Mammary epithelial cell (primary cell): ENCODE measurements at places on chromosomes 7 and 10. TPM values are rescaled to one million over a fixed set of nuclear protein-coding genes. Genes with fewer than 3 reads are reported as not detected.

GRCh38 chr10:93703066-93703465 lies 674 bp upstream of the FRA10AC1 start:
- DNase-seq, result no peak

- no peak for DNase-seq
Observed at GRCh38 chr10:126639084-126639483, 31.4 kb downstream of the C10orf90 start.

GRCh38 chr7:113120647-113121046 lies 2.3 kb upstream of the SMIM30 start:
- DNase-seq, result no peak

- no peak for DNase-seq
Observed at GRCh38 chr7:148288592-148289151, 301.9 kb upstream of the C7orf33 start.

- DNase-seq, result no peak
Observed at GRCh38 chr10:11636697-11637303, 25.4 kb upstream of the USP6NL start.

- peak; percentile 32 for DNase-seq
Observed at GRCh38 chr10:128035557-128035973, 90.7 kb downstream of the MKI67 start.

DNA sequence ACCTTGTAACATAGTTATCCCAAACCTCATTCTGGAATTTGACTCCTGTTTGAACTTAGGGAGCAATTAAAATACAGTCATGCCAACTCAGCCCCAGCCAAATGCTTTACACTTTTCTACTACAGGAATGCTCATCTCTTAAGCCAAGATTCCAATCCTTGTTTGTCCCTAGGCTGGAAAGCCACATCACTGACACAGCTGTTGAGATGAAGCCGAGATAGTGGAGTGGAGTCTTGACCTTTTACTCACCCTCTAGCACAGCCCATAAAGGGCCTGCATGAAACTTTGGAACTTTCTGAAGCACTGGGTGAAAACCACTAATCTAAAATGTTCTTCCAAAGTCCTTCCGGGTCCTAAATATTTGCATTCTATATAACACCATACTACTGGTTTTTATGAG lies 247.3 kb downstream of the ETV1 start:
- peak; percentile 44 for DNase-seq

GRCh38 chr10:132963430-132963960 lies 21.1 kb upstream of the CFAP46 start:
- DNase-seq, result no peak

- no peak for DNase-seq
Observed at GRCh38 chr7:27173511-27173955, 587 bp downstream of the HOXA10 start.

- no peak for DNase-seq
Observed at GRCh38 chr7:126445991-126446390, 806.8 kb downstream of the GRM8 start.

DNA sequence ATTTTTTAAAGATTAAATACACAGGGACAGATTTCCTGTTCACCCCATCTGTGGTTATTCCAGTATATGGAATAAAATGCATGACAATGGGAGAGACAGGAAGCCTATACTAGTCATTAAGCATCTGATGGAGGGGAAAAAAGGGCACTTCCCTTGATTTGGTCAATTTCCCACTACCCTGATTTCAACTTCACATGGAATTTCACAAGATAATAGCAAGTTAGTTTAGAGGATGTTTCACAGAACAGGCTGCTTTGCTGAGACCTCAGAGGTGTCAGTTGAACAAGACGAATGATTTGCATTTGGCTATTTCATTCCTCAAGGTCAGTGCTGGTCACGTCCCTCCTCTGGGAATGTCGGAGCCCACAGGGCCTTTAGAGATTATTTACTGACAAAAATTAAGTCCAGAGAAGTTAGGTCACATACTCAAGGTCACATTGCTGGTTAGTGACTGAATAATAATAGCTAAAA lies 4.7 kb upstream of the ITPRIP start:
- no peak for DNase-seq

DNA sequence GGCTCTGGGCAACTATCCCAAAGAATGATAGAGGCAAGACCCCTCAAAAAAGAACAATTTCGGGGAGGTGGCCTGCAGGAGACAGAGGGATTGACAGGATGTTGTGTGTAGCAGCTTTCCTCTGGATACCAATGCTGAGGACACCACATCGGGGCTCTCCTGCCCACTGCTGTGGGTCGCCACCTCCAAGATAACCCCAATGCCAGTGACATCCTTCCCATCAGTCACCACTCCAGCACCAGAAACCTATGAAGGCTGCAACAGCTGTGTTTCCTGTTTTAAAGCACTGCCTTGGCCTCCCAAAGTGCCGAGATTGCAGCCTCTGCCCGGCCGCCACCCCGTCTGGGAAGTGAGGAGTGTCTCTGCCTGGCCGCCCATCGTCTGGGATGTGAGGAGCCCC lies 17.6 kb downstream of the ARHGAP19 start:
- DNase-seq, result no peak

The ANKRD22 gene
- 0.86 and 0.87 TPM in 2 replicates for total RNA-seq

The C10orf88 gene
- total RNA-seq, result 12.3 and 13.5 TPM in 2 replicates

The EBLN1 gene
- total RNA-seq, result not detected in 2 replicates

The IKZF1 gene
- total RNA-seq, result not detected

The CRYGN gene
- total RNA-seq, result not detected in 2 replicates

The IMMP2L gene
- total RNA-seq, result 19.9 and 41.8 TPM in 2 replicates

The SYT15B gene
- 0.21 TPM in 1 of 2 replicates, not detected in the other for total RNA-seq

The CYP3A7 gene
- total RNA-seq, result not detected
